ENCODE measurements at places on chromosomes 6 and 20.

DNA sequence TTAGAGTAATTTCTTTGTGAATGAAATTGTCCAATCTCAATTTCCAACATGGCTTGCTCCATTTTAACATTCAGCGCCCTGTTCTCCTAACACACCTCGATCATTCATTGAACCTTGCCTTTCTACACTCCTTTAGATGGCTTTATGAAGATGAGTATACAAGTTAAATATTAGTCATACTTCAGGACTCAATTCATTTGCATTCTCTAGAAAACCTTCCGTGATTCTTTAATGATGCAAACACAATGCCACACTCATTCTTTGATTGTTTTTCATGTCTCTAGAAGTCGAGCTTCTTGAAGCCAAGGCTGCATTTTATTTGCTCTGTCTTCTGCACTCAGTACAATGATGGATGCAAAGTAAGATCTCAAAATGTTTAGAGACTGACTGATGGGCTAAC lies 641.2 kb downstream of the DOK5 start:
- DNase-seq: no peak

- DNase-seq: no peak
Measured at GRCh38 chr20:20425823-20426654, 58.1 kb downstream of the INSM1 start.

- no peak for DNase-seq
Measured at GRCh38 chr20:47532002-47532401, 30.3 kb downstream of the NCOA3 start.

DNA sequence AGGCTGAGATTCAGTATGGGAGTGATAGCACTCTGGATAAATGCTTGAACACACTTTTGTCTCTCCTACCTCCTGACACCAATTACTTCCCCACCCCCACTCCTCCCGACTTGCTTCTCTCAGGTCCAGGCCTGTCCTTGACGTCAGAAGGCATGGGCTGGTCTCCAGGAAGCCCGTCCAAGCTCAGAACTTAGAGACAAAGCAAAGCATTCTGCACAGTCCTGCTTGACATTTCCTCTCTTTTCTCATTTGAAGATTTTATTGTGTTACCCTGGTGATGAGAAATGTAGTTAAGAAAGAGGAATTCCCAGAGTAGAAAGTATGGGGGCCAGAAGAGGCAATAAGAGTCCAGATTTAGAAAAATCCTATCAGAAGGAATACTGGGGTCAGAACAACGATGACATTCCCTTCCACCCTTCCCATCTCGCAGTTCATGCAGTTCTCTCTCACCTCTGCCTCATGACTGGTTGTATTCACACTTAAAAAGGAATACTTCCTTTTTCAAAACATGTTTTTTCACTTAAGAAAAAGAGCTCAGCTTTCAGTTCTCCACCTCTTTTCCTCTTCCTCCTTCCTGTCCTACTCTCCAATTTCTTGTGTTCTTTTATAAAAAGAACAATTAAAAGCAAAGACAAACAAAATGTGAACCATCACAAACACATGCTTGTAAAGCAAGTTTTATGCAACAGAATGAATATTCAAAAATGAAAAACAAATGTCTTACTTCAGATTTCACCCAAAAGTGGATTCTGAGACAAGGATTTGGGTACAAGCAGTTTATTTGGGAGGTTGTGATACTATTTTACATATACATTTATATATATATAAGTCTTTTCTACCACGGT lies 18.5 kb upstream of the FAM184A start:
- DNase-seq: peak; percentile 39

DNA sequence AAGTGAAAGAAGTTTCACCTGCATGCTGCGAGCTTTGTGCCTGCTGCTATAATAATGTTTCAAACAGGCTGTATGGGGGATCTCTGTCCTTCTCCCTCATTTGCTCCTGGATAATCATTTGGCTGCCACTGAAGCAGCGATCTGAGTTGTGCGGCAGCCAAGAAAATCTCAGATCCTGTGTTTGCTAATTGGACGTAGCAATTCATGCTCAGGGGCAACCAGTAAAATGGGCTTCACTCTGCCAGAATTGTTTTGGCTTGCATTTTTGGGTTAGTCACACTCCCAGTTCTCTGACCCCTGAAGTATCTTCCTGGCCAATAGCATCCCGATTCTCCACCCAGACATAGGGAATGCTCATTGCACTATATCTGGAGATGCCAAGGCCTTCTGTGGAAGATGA lies 13.7 kb upstream of the STXBP5 start:
- no peak for DNase-seq

DNA sequence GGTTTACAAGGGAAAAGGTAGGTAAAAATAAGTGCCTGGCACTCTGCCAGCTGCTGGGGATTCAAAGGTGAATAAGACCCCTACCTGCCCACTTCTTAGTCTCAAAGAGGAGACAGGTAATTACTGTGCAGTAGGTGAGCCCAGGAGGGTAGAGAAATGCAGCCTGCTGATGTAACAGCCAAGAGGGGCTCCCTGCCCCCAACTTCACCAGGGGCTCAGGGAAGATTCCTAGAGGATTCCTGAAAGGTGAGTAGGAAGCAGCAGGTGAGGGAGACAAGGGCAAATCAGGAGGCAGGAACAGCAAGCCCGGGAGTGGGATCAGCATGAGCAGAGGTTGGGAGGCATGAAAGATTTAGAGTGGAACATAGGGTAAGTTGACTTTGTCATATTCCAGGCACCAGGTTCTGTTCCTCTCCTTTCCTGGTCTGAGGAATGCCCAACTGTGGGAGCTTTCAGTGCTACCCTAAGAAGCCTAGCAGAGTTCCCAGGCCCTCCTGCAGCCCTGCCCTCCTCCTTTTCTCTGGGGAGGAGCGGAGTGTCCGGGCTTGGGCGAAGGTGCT lies 258.1 kb downstream of the LRFN2 start:
- DNase-seq: no peak

- no peak for DNase-seq
Measured at GRCh38 chr6:1315560-1316386, 3.9 kb downstream of the FOXQ1 start.

GRCh38 chr6:113433335-113433991 lies 423.7 kb upstream of the MARCKS start:
- no peak for DNase-seq

GRCh38 chr20:49394264-49394663 lies 88.2 kb downstream of the KCNB1 start:
- no peak for DNase-seq

DNA sequence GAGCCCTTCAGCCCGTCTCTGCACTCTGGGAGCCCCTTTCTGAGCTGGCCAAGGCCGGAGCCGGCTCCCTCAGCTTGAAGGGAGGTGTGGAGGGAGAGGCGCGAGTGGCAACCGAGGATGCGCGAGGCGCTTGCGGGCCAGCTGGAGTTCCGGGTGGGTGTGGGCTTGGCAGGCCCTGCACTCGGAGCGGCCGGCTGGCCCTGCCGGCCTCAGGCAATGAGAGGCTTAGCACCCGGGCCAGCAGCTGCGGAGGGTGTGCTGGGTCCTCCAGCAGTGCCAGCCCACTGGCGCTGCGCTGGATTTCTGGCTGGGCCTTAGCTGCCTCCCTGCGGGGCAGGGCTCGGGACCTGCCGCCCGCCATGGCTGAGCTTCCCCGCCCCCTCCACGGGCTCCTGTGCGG lies 49.8 kb downstream of the GMPR start:
- no peak for DNase-seq

GRCh38 chr20:5715071-5715841 lies 34.9 kb upstream of the SHLD1 start:
- no peak for DNase-seq

- no peak for DNase-seq
Measured at GRCh38 chr6:30881392-30882203, 2.7 kb upstream of the DDR1 start.

DNA sequence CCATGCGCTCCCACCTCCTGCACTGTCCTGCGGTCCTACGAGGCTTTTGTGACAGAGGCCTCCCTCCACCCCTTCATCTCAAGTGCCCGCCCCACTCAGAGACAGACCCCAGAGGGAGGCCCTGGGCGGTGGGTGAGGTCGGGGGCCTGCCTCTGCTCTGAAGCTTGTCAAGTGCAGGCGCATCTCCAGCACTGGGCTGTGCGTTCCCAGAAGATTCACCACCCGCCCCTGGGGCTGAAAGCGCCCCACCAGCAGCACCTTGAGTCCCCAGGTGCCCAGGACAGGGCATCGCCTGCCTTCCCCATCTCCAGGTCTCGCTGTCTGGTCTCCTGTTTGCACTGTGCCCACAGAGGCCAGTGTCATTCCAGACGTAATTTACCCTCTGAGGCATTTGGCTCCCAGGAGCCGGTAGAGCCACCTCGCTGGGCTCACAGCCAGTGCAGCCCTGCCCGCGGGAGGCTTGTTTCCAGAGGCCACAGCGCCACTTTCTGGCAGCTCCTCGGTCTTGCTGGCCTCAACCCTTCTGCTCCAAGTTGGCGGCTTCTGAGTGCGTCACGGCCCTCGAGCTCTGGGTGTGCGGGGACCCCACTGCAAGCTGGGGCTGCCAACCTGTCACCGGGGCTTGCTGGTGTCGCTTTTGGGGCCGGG lies 191.1 kb downstream of the TAF4 start:
- DNase-seq: no peak

DNA sequence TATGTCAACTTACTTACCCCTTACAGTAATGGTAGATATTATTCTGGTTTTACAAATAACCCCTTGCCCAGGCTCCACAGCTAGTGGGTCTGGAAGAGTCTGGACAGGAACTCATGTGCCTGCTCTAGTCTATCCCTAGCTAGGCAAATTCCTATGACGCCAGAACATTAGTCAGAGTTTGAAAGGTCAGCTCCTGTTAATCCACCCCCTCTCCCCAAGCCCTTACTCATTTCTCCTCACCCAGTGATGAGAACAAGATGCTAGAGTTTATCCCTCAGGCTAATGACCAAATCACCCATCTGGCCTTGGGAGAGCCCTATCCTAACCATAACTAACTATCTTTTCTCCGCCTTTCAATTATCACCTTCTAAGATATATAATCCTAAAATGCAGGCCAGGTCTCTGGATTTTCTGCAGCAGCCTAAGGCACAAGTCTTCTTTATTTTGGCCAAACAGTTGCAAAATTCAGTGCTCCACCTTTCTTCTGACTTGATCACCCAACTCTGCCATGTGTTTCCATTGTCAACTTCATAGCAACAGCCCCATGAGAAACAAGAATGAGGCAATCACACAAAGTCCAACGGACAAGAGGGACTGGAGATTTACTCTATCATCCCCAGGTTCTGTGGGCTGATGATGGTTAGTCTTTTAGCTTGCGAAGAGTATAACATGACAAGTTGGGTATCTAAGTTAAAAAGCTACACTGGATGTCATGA lies 113.3 kb downstream of the TASP1 start:
- no peak for DNase-seq

DNA sequence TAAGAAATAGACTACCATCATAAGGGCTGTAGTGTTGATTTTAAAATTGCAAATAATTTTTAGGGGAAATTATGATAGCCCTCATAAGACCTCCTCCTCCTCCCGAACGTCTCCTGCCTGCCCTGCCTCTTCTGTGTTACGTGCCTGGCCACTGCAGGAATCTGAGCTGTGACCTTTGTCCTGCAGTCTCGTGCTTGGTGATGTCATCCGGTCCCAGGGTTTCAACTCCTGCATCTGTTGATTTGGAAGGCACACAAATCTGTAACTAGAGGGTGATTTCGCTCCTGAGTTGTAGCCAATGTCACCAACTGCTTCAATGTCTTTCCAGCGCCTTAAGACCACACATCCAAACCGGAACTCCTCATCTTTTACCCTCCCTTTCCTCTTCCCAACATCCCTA lies 163.2 kb downstream of the AIG1 start:
- DNase-seq: no peak

- no peak for DNase-seq
Measured at GRCh38 chr6:7593229-7593628, 3.2 kb downstream of the SNRNP48 start.

GRCh38 chr20:8862092-8862491 lies 206.8 kb upstream of the PLCB4 start:
- no peak for DNase-seq

GRCh38 chr20:56391596-56392131 lies 351 bp downstream of the AURKA start:
- DNase-seq: no peak

- no peak for DNase-seq
Measured at GRCh38 chr6:17622144-17622543, 22.0 kb downstream of the FAM8A1 start.

DNA sequence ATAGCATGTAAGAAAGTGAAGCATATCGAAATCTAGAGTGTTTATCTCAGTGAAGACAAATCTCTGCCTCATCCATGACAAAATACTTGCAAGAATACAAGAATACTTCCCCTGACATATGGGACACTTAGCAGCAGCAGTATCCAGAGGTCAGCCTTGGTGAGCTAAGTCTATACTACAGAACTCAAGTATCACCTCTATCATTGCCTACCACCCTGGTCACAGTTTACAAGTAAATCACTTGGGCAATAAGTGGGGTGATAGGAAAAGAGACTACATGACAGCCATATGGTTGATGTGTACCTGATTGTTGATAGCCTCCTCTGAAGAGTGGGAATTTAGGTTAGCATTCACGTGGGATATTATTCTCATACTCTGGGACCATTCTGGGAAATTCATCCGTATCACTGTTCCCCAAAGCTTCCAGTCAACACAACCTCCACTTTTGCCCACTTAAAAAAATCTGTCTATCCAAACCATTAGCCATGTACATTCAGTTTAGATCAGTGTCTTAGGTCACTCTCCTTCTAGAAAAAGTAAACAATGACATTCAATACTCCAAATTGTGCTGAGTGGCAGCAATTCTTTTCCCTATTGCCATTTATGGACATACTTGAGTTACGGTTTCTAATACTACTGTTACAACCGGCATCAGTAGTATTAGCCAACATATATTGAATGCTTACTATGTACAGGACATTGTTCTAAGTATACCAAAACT lies 118.2 kb upstream of the PRSS16 start:
- no peak for DNase-seq

GRCh38 chr6:166614589-166614988 lies 12.5 kb downstream of the RPS6KA2 start:
- DNase-seq: no peak

DNA sequence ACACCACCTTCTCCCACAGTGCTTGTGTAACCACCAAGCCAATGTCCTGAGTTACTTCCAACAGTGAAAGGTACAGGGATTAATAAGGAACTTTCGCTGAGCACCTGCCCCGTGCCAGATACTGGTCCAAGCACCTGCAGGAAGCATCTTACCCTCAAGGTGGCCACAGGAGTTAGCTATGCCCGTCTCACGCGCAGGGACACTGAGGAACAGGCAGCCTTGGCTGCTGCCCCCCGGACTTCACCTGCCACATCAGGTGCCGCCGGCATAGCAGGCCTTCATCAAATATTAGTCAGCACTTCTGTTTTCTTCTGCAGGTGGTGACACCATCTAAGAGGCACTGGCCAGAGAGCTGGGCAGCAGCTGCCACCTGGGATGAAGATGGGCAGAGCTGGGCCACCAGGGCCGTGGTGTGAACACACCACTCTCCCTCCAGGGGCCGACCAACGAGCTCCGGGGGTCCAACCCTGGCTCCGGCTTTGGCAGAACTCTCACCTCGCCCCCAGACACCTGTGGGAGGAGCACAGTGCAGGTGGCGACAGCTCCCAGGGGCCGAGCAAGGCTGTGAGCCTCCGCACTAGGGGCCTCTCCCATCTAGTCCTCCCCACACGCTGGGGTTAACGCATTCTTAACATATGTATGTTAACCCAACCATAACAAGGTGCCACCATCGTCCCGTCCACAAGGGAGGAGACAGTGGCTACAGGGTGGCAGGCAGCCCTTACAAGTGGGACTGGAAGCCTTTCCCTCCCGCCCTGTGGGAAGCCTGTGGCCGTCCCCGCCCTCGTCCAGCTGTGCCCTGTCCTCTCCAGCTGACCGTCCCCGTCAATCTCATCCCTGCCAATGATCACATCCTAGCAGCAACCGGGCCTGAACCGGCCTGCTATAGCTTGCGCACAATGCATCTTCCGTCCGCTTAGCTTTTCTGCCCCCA lies 2.9 kb upstream of the PPDPF start:
- no peak for DNase-seq
